ENCODE measurements at places on chromosomes 12 and 14.

DNA sequence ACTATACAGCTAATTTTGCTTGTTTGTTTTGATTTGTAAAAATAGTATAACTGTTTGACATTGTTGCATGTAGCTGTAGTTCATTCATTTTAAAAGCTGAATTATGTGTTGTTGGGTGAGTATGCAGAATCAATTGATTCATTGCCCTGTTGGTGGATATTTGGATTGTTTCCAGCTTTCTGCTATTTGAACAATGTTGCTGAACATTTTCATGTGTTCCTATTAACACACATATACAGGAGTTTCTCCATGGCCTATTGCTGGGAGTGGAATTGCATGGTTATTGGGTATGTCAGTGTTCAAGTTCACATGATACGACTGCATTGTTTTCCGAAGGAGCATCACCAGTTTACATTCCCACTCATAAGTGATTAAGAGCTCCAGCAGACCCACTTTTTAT lies 75.3 kb downstream of the SRGAP1 start:
- DNase-seq, result no peak

- DNase-seq, result no peak
Measured at GRCh38 chr12:98456576-98457573, 58.5 kb upstream of the TMPO start.

- no peak for DNase-seq
Measured at GRCh38 chr14:66405158-66405557, 81.0 kb upstream of the CCDC196 start.

DNA sequence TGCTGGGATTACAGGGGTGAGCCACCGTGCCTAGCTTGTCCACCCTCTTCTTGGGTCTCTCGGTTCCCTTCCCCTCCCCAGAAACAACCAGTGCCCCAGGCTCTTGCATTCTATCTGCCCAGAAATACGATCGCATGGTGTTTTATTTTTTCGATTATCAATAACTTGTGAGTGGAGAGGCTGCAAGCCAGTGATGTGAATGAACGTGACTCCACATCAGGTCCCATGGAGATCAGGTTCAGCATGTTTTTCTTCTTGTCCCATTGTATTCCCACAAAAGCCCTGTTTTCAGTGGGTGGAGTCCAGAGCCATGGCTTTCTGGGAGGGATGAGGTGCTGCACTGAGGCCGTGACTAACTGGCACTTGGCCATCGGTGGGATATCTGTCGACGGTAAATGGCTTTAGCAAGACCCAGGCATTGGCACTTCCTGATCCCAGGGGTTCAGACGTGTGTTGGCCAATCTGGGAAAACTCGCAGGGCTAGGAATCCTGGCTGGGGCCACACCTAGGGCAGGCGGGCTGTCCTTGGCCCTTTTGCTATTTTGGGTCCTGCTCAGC lies 12.7 kb upstream of the HNF1A start:
- no peak for DNase-seq

- DNase-seq, result no peak
Measured at GRCh38 chr14:104586832-104587620, 7.5 kb downstream of the C14orf180 start.

GRCh38 chr12:68291396-68292036 lies 38.1 kb upstream of the IL22 start:
- no peak for DNase-seq

GRCh38 chr12:94674835-94675234 lies 24.5 kb upstream of the TMCC3 start:
- no peak for DNase-seq

DNA sequence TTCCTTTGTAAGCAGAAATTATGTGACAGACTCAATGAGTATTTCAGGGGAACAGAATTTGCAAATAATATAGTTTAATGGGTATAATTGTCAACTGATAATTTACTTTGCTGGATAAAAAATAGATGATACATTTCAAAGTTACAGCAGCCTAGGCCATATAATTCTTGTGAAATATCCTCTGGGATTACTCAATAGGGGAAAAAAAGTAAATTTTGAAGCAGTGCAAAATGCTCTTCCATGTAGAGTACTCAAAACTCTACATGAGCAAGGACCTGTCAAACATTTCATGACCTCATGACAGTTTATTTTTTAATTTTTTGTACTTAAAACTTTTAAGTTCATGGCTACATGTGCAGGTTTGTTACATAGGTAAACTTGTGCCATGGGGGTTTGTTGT lies 163.3 kb downstream of the DACT1 start:
- no peak for DNase-seq

DNA sequence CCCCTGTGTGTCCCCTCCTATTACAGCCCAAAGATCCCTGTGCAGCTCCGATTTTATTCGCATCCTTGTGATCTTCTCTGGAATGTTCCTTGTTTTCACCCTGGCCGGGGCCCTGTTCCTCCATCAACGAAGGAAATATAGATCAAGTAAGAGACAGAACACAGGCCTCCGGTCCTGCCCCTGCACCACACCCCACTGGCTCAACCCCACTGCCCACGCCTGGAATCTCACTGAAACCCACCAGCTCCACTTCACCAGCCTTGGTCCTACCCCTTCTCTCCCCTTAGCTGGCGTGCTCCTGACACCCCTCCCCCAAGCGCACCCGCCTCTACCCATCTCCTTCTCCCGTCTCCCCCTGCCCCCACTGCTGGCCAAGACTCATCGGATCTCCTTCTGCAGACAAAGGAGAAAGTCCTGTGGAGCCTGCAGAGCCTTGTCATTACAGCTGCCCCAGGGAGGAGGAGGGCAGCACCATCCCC lies 934 bp upstream of the TAPBPL start:
- no peak for DNase-seq

DNA sequence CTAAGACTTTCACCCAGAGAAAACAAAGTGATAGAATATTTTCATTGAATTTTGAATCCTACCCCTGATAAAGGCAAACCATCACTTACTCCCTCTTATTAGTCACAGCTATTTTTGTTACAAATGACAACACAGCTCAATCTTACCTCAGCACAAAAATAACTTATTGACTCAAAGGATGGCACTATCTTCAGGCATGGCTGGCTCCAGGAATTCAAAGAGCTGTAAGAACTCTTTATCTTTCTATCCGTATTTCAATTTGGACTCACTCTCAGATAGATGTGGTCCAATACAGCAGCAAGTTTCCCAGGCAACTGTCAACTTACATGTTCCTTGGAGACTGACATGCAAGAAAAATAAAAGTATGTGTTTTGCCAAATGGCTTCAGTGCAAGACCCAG lies 709.4 kb upstream of the MDGA2 start:
- no peak for DNase-seq

- no peak for DNase-seq
Measured at GRCh38 chr12:78226763-78227162, 396.1 kb downstream of the NAV3 start.

- DNase-seq, result no peak
Measured at GRCh38 chr14:104329793-104330192, 191.4 kb downstream of the KIF26A start.

- DNase-seq, result peak; percentile 90
Measured at GRCh38 chr14:68577802-68578541, 214.9 kb downstream of the ZFP36L1 start.

GRCh38 chr14:64637735-64638473 lies 66.3 kb upstream of the PLEKHG3 start:
- DNase-seq, result no peak

- DNase-seq, result no peak
Measured at GRCh38 chr14:21047378-21047781, 5.2 kb downstream of the RNASE7 start.

- DNase-seq, result no peak
Measured at GRCh38 chr12:106181401-106182114, 42.8 kb upstream of the NUAK1 start.

GRCh38 chr12:103833891-103834290 lies 7.1 kb downstream of the NT5DC3 start:
- no peak for DNase-seq

DNA sequence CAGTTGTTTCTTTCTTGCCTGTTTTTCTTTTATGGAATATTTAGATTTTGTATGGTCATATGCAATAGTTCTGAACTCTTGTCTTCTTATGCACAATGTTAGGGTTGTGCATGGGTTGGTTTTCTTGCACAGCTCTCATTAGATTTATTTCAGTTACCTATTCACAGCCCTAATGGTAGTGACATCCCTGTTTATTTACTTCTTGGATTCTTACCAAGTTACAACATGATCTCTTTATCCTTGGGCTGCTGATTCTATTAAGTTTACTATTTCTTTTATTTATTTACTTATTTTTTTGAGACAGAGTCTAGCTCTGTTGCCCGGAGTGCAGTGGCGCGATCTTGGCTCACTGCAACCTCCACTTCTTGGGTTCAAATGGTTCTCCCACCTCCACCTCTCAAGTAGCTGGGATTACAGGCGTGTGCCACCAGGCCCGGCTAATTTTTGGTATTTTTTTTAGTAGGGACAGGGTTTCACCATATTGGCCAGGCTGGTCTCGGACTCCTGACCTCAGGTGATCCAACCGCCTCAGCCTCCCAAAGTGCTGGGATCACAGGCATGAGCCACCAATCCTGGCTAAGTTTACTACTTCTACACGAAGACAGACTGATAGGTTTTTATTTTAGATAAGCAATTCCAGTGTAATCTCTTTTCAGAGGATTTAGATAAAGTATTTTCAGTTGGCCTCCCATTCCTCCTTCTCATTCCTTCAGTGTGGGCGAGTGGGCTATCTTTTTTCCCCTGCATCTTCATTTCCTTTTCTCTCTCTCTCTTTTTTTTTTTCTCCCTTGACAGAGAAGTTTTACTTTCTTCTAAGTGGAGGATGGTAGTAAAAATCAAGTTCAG lies 395.1 kb upstream of the RGS6 start:
- no peak for DNase-seq

Measured in HS-5 (cell line).